Thymus (tissue), 14 donors: ENCODE measurements at places on chromosomes 5 and 9.
A peak's percentile ranks its signal among the peaks of the same experiment; 100 is the strongest.

DNA sequence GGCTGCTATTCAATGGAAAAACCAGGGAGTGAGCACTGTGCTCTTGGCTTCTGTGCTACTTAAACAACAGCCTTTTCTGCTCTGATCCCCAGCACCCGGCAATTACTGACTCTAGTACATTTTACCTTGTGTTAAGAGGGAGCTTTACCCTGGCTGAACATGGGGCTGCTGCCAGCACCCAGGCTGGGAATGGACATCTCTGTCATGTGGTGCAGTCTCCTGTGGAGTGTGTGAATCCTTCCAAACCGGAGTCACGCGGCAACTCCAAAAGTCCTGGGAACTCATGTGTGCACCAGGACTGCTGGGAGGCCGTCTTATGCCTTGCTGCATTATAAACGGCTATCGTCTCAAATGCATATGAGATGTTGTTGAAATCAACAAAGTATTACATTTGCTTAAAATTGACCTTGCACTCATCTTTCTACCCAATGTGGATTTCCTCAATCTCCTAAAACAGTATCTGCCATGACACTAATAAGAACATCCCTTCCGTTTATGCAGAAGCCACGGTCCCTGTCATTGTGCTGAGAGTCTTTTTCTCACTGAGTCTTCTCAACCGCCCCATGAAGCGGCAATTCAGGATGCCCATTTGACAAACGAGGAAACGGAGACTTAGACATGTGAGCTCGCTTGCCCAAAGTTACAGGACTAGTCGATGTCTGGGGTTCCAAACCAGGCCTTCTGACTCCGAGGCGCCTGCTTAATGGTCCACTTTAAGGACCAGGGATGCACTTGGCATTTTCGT, 884 bp upstream of the GSN start:
- no peak for DNase-seq
- no peaks in the 10 kb centered on the region for H3K36me3 ChIP-seq
- H3K4me3 ChIP-seq: no peak overlapping the region
- H3K27me3 ChIP-seq: peaks cover 34% of the 10 kb centered on the region
- H3K27ac ChIP-seq: no peak overlapping the region
- peaks cover 29% of the 10 kb centered on the region for H3K4me1 ChIP-seq

DNA sequence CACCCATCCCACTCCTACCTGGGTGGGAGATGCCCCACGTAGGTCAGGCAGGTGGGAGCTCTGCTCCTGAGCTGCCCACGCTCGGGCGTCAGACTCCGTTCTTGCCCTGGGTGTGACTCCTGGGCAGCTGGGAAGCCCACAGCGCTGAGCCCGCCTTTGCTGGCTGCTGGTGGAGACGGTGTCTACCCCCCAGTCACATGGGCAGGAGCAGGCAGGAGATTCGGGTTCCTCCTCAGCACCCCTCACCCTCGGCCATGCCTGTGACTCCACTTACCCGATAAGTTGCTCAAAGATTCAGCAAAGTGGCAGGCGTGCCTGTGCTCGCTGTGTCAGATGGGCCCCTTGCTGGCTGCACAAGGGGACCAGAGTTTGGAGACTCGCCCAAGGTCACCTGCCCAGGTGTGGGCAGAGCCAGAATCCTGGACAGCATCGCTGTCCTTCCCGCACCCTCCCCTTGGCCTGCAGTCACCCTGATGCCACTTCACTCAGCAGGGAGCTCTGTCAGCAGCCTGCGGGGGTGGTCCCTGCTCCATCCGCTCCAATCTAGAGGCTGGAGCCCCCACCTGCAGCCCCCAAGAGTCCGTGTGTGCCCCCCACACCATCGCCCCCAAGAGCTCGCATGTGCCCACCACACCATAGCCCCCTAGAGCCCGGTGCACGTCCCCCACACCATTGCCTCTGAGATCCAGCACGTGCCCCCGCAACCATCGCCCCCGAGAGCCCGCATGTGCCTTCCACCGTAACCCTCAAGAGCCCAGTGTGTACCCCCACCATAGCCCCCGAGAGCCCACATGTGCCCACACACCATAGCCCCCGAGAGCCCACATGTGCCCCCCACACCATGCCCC, 4.2 kb downstream of the LCN1 start:
- no peaks in the 10 kb centered on the region for H3K4me1 ChIP-seq
- no peaks in the 10 kb centered on the region for H3K36me3 ChIP-seq
- no peak overlapping the region for H3K27ac ChIP-seq
- no peak overlapping the region for H3K4me3 ChIP-seq
- DNase-seq: no peak

DNA sequence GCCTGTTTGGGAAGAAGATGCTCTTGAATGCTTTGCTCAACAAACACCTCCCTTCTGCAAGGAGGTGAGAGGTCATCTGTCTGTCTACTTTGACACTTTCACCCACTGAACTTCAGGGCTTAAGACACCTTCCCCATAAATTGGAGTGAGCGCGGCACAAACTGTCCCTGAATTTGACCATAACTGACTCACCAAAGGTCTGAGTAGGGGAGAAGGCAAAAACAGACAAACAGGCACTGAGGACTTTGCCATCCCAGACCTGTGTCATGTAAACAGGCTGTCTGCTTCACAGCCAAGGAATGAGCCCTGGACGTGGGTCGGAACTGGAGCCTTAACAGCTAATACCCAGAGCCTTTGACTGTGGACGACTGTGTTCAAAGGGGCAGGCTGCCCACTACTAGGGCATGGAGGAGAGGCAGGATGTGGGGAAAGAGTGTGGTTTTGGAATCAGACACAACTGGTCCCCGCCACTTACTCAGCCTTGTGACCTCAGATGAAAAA, 320.9 kb upstream of the KLF4 start:
- H3K4me1 ChIP-seq: no peaks in the 10 kb centered on the region
- no peak overlapping the region for H3K27ac ChIP-seq
- no peaks in the 10 kb centered on the region for H3K27me3 ChIP-seq
- H3K4me3 ChIP-seq: no peak overlapping the region

GRCh38 chr5:11311731-11312130, 550.7 kb upstream of the DAP start:
- no peak for DNase-seq
- no peaks in the 10 kb centered on the region for H3K36me3 ChIP-seq
- H3K4me1 ChIP-seq: no peaks in the 10 kb centered on the region
- H3K27ac ChIP-seq: no peak overlapping the region
- no peaks in the 10 kb centered on the region for H3K27me3 ChIP-seq

DNA sequence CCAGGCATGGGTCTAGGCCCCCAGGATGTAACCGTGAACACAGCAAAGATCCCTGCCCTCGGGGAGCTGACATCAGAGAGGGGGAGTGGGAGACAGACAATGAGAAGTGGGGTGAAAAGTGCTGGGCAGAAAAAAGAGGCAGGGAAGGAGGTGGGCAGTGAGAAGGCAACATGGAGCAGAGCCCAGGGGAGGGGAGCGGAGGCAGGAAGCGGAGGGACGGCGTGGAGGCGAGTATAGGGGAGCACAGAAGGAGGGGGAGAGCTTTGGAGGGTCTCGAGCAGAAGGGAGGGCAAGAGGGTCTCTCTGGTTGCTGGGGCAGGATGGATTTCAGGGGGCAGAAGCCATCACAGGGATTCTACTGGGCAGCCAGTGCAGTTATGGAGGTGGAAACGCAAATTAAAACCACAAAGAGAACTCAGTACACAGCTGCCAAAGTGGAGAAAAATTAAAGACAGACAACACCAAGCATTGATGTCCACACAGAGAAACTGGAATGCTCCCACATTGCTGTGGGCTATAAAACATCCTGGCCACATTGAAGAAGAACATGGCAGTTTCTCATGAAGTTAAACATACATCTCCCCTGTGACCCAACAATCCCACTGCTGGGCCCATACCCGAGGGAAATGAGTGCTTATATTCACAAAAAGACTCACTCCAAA, 21.1 kb upstream of the LAMC3 start:
- H3K4me3 ChIP-seq: no peak overlapping the region
- H3K27ac ChIP-seq: no peak overlapping the region
- DNase-seq: no peak
- no peaks in the 10 kb centered on the region for H3K27me3 ChIP-seq
- no peaks in the 10 kb centered on the region for H3K4me1 ChIP-seq

- H3K4me3 ChIP-seq: no peak overlapping the region
- peaks cover 6% of the 10 kb centered on the region for H3K4me1 ChIP-seq
- H3K27ac ChIP-seq: no peak overlapping the region
These were observed 85.5 kb downstream of the PTCH1 start for GRCh38 chr9:95431286-95431685.

DNA sequence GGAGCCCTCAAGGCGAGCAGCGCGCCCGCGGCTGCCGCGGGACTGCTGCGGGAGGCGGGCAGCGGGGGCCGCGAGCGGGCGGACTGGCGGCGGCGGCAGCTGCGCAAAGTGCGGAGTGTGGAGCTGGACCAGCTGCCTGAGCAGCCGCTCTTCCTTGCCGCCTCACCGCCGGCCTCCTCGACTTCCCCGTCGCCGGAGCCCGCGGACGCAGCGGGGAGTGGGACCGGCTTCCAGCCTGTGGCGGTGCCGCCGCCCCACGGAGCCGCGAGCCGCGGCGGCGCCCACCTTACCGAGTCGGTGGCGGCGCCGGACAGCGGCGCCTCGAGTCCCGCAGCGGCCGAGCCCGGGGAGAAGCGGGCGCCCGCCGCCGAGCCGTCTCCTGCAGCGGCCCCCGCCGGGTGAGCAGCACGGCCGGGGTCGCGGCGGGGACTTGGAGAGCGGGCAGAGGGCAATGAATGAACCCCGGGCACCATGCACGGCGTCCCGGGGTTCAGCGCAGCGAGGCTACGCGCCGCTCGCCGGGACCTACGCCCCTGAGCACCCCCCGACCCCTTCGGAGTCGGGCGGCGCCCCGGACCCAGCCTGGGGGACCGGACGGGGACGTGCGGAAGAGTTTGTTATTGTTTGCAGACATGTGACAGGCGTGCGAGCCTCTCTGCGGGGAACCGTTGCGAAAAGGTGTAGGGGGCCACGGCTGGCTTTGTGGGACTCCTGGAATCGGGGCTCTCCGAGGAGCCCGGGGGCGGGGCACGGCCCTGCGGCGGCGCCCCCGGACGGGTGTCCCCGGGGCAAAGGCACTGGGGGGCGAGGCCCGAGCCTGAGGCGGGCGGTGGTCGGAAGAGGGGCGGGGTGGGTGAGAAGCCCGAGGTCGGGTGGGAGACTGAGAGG, 553 bp downstream of the MAP3K1 start:
- peak overlapping the region; percentile 61 for H3K27ac ChIP-seq
- peaks cover 9% of the 10 kb centered on the region for H3K4me1 ChIP-seq
- H3K27me3 ChIP-seq: peaks cover 15% of the 10 kb centered on the region
- no peaks in the 10 kb centered on the region for H3K36me3 ChIP-seq
- H3K4me3 ChIP-seq: peak overlapping the region; percentile 87
- DNase-seq: peak; percentile 64

DNA sequence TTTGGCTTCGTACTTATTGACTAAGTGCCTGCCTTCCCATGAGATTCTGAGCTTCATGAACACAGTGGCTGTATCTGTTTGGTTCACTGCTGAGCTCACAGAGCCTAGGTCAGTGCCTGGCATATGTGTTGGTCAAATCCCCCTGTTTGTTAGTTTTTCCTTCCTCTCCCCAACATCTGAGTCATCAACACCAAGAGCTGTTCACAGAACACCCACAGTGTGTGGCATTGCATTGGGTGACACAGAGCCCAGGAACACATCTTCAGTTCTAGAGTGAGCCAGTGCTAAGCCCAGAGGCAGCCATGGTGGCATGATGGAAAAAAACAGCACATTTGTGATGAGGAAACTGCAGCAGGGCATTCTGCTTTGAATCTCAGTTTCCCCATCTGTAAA, 294.6 kb downstream of the SEC61B start:
- no peaks in the 10 kb centered on the region for H3K36me3 ChIP-seq
- no peak overlapping the region for H3K4me3 ChIP-seq
- DNase-seq: no peak
- H3K27me3 ChIP-seq: no peaks in the 10 kb centered on the region

GRCh38 chr5:102778478-102778877, 23.4 kb downstream of the PAM start:
- no peaks in the 10 kb centered on the region for H3K4me1 ChIP-seq
- H3K4me3 ChIP-seq: no peak overlapping the region
- H3K27ac ChIP-seq: no peak overlapping the region
- no peaks in the 10 kb centered on the region for H3K36me3 ChIP-seq
- no peaks in the 10 kb centered on the region for H3K27me3 ChIP-seq

- no peaks in the 10 kb centered on the region for H3K4me1 ChIP-seq
- no peaks in the 10 kb centered on the region for H3K36me3 ChIP-seq
- H3K4me3 ChIP-seq: no peak overlapping the region
- DNase-seq: no peak
- no peaks in the 10 kb centered on the region for H3K27me3 ChIP-seq
These were observed 693.8 kb downstream of the DNAH5 start for GRCh38 chr5:13250464-13251291.

GRCh38 chr5:76278261-76278789, 124.8 kb upstream of the IQGAP2 start:
- no peaks in the 10 kb centered on the region for H3K4me1 ChIP-seq
- no peaks in the 10 kb centered on the region for H3K36me3 ChIP-seq
- no peak overlapping the region for H3K4me3 ChIP-seq
- no peak overlapping the region for H3K27ac ChIP-seq
- no peaks in the 10 kb centered on the region for H3K27me3 ChIP-seq
- no peak for DNase-seq

DNA sequence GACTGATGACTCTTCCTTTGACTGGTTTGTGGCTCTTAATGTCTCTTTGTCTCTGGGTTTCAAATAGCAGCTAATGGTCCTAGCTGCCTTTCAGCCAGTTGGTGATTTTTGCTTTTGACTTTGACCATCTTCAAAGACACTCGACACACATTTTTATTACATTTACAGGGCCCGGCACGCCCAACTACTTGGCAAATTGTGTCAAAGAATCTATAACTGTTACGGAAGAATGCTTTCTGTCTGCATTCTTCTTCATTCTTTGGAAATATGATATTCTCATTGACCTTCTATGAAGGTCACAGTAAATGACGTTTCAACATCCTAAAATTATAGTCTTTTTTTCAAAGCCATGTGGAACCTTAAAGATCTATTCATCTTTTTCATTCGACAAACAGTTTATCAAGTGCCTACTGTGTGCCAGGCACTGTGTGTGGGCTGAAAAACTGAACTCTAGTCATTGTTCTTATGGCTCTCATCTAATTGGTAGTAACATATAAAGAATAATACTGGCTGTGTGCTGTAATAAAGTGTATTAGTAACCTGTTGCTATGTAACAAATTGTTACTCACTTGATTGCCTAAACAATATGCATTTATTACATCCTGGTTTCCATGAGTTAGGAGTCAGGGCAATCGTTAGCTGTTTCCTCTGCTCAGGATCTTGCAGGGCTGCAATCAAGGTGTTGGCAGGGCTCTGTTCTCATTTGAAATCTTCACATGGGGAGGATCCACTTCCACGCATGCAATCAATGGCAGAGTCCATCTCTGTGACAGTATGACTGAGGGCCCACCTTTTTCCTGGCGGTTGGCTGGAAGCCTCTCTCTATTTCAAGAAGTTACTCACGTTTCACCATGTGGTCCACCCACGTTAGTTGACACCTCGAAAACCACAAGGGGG, 7.0 kb upstream of the WHRN start:
- H3K27ac ChIP-seq: no peak overlapping the region
- peaks cover 14% of the 10 kb centered on the region for H3K4me1 ChIP-seq
- H3K4me3 ChIP-seq: no peak overlapping the region
- no peak for DNase-seq
- H3K36me3 ChIP-seq: no peaks in the 10 kb centered on the region
